ENCODE measurements at places on chromosomes 2 and 18.

DNA sequence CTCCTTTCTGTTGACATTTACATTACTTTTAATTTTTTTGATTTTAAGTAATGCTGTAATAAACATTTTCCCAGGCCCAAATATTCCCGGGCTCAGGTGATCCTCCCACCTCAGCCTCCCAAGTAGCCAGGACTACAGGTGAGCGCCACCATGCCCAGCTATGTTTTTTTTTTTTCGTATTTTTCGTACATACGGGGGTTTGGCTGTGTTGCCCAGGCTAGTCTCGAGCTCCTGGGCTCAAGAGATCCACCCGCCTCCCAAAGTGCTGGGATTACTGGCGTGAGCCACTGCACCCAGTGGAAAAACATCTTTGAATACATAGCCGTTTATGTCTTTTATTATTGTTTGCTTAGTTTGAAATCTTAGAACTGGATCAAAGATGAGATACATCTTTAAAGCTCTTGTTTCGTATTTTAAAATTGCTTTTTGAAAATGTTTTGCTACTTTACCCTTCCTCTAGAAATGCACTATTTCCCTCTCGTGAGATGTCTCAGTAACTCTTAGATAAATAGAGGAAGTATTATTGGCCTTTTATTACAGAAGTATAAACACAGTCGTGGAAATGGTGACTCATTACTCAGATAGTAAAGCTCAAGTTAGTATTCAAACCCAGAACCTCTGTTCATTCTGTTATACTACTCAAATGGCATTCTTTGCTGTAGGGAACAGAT, 2.4 kb downstream of the SMCHD1 start:
- DNase-seq, result no peak

- DNase-seq, result no peak
Measured at GRCh38 chr18:56112013-56112749, 524.2 kb upstream of the TCF4 start.

DNA sequence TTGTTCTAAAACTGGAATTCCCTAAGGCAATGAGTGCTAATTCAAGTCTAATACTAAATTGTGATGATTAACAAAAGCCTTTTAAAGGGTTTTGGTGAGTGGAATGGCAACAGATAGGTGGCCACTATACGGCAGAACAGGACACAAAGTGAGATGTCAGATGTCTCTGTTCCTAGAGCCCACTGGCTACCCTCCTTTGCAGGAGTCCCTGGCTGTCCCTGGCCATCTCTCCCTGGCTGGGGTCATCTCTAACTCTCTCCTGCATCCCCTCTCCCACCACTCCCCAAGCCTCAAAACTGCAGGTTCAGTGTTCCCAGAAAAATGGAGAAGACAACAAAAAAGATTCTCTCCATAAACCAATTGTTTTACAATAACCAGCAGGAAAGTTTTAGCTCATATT, 79.2 kb downstream of the MDH1 start:
- no peak for DNase-seq

- DNase-seq, result no peak
Measured at GRCh38 chr2:37561615-37562569, 109.5 kb downstream of the CDC42EP3 start.

DNA sequence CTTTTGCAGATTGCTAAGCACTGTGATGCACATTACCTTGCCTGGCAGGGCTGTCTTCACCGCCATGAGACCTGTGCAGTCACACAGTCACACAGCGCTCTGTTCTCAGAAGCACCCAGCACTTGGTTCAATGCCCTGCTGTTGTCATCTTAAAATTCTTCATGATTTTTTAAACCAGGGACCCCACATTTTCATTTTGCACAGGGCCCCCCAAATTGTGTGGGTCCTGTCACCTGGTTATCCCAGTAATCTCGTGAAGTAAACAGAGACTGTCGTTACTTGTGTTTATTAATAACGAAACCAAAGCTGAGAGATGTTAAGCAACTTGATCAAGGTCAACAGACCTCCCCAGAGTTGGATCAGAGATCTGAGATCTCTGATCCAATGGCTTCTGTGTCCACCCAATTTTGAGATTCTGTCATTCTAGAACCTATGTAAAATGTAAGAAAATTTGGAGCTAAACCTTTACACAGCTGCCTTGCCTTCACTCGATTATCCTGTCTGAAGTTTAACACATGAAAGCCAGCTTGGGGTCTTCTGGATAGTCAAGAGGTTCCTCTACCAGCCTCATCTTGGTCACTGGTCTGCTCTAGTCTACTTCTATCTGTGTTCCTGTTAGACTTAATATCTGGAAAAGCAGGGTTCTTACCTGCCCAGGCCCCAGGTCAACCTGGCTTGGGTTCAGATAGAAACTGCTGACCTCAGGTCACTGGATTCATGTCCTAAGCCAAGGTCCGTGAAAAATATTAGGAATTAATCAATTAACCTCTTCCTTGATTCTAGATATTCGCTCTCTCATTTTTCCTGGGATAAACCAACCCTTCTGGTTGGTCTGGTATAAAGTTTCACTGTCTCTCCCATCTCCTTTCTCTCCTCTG, 13.7 kb upstream of the TTC39C start:
- DNase-seq, result no peak

- no peak for DNase-seq
Measured at GRCh38 chr2:134351016-134351415, 97.1 kb downstream of the MGAT5 start.

DNA sequence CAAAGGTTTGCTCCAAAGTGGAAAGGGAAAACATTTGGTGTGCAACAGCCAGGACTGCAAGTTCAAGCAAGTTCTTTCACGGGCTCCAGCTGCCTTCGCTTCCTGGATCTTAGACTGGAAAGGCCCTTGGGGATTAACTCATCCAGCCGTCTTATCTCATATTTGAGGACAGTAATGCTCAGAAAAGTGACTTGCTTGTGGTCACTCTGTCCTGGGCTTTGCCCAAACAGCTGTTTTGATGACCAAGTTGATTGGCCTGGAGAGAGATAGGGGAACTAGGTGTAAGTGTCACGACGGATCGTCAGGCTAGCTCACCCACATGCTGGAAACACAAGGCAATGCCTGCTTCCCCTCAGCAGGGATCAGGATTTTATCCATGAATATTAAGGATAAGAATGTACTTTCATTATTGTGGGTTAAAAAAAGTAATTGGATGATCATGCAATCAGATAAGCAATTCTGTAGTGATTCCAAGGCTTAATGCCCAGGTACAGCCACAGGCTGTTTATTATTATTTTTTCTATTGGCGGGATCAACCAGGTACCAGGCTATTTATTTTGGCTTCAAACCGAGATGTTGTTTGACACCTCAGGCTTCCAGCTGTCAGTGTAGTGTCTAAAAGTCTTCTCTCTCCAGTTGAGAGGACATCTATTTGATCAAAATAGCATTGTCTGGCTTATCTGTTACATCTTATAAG, 162.5 kb upstream of the EPAS1 start:
- no peak for DNase-seq

DNA sequence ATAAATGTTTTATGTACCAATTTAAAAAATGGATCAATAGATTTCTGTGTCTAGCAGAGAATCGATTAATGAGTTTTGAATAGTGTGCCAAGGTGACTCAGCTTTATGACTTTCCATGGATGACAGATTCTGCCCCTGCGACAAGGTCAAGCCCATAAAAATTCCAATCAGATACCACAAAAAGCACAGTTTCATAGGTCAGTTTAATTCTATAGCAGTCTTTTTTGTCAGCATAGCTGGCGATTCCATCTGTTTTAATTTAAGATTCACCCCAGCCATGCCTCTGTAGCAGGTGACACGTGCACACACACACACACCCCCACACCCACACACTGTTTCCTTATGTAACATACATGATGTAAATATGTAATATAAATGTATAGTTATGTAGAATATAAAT, 28.9 kb downstream of the RAB31 start:
- DNase-seq, result no peak

DNA sequence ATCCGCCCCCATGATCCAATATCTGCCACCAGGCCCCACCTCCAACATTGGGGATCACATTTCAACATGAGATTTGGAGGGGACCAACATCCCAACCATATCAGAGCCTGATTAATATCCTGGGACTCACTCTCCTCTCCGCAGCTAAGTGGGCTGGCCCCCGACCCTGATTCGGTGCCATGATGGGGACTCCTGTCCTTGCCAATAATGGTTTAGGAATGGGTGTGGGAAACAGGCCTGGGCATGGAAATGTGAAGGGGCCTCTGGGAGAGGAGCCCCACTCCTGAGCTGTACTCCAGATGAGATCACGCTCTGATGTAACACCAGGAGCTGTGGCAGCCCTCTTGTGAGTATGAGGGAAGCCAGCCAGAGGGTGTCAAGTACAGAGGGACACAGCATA, 77.3 kb upstream of the SMAD7 start:
- DNase-seq, result no peak

- no peak for DNase-seq
Measured at GRCh38 chr2:119650206-119650605, 28.8 kb upstream of the TMEM177 start.

DNA sequence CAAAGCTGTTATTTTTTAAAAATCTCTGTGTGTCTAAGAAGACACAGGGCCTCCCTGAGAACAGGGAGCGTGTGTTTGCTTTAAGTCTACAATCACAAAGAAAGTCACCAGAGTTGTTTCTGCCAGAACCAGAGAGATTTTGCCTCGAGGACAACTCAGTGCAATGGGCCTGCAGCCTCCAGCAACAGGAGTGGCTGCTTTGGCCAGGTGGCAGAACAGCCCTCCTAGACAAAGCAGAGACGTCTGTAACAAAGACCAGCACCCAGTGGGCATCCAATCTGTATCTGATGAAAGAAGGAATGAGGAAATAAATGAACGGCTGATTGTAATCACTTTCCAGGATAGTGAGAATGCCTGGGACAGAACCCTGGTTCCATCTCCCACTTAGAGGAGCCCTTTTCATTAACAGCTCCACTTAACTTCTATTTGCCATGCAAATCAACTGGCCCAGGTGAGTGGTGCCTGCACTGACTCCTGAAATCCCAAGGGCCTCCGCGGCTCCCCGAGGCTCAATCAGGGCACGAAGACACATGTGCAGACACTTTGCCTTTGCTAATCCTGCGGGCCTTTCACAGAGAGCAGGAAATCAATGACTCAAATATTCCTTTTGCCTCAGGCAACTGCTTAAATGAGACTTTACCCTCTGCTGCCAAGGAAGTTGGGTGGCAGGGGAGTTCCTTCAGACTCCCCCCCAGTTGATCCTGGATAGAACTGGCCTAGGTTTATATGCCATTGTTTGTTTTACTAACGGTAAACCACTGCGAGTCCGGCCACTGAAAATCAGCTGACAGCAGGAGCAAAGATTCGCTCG, 146.5 kb downstream of the CABLES1 start:
- DNase-seq, result no peak

DNA sequence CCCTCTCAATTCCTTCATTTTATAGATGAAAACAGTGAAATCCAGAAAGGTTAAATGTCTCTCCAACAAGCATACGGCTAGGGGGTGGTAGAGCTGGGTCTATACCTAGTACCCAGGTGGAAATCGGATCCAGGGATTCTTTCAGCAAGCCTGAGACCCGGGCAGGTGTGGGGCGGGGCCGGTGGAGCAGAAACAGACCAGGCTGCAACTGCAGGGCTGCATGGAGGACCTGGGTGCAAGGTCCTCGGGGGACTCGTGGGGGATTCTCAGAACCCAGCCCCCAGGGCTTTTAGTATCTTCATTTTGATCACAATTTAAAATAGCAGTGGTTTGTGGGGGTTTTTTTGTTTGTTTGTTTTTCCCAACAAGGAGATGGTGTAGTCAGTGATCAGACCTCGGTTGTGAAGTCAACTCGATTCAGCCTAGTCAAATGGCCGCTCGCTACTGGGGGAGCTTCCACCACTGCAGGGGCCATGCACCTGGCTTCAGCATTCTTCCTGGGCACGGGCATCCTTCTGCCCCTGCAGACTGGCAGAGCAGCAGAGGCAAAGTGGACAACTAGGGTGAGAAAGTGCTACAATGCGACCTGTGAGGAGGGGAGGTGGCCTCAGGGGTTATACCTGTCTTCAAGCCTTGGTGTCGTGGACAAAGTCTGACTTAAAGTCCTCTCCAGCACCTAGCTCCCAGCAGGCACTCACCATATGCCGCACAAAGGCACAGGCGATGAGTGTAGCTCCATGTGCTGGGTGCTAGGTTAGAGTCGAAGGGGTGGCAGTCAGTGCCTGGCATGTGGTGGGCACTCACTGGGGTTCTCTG, 46.3 kb downstream of the GORASP2 start:
- DNase-seq, result no peak

GRCh38 chr2:209564816-209565215, 141.0 kb downstream of the MAP2 start:
- DNase-seq, result no peak

GRCh38 chr2:42598656-42599055, 30.2 kb downstream of the MTA3 start:
- no peak for DNase-seq

DNA sequence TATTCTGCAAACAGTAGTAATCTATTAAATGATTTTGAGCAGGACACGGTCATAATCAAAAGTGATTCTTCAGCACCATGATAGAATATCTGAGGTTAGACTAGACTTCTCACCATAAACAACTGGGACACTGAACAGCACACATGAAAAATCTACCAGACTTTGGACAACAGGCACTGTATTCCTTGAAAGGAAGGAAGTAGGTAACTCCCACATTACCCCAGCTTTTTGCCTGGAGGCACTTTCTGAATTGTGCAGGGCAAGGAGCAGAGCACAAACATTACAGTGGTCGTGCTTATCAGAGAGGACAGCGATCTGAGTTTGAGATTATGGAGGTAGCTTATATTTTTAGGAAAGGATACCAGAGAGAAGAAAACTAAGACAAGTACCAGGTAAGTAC, 25.3 kb upstream of the IL1RL1 start:
- DNase-seq, result no peak

DNA sequence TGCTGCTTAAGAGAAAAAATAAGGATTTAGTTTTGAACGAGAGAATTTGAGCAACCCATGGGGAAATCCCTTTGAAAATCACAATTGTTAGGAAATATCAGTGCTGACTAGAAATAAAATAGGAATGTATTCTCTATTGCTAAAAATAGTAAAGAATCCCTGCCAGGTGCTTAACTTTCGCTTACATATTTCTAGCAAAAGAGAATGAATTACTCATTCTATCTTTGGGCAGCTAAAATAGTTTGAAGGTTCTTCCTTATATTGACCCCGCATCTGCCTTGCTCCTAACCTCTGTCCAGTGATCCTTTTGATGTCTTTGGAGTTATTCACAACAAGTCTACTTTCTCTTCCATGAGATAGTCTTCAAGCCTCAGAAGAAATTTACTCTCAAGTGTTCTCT, 103.8 kb downstream of the PLCL1 start:
- no peak for DNase-seq

- no peak for DNase-seq
Measured at GRCh38 chr18:50473881-50474280, 86.0 kb upstream of the MAPK4 start.

GRCh38 chr2:217551252-217551899, 451.4 kb downstream of the TNS1 start:
- no peak for DNase-seq

- DNase-seq, result no peak
Measured at GRCh38 chr2:36568516-36569246, 29.3 kb downstream of the FEZ2 start.

GRCh38 chr2:75573145-75573878, 12.6 kb upstream of the EVA1A start:
- no peak for DNase-seq
